ENCODE measurements at places on chromosomes 12 and 14. TPM values are rescaled to one million over a fixed set of nuclear protein-coding genes. Genes with fewer than 3 reads are reported as not detected.

GRCh38 chr14:93959239-93960107 lies 16.9 kb downstream of the ASB2 start:
- peak; percentile 88 for DNase-seq

Gene PDZRN4
- total RNA-seq, result 0.17 TPM

DNA sequence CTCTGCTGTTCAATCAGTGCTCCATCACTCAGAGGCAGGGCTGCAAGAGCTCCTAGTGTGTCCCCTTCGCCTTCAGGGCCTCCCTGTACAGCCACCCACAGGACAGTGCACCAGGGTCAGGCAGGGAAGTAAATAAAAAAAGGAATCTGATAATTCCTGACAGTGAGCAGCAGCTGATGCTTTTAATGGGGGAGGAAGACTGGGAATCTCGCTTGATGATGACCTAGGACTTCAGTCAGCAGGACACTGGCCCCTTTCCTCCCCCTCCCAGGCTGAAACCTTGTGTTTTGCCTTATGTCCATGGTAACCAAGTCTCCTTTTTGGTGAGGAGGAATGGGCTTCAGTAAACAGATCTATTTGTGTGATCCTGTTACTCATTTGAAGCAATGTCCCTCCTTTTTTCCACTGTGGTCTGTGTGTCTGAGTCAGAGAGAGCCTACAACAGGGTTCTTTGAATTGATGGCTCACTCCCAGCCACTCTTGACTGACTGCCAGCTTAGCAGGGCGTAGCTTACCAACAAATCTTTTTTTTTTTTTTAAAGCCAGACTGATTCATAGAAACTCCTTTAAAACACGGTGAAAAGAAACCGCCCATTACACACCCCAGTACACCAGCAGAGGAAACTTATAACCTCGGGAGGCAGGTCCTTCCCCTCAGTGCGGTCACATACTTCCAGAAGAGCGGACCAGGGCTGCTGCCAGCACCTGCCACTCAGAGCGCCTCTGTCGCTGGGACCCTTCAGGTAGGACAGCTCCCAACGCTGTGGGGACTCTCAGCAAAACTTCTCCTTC lies at the start of gene EMP1:
EMP1 (plus strand) TSS at position 597 of the 792 bp plus-strand sequence. CDS start 14,785 bp downstream, outside the sequence.
- DNase-seq, result no peak

DNA sequence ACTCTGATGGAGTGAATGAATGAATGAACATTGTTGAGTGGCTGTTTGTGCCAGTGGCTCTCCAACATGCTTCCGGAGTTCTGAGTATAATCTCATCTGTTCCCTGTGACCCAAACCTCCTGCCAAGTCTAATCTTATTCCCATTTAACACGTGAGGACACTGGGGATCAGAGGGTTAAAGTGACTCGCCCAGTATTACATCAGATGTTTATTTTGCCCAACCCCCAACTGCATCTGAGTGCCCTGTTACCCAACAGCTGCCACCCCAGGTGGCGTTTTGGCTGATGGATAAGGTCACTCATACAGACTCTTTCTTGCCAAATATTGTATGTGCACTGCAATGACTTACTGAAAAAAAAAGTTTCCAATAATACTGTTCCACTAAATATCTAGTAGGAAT lies 210.9 kb downstream of the EXOC5 start:
- DNase-seq, result peak; percentile 30

Gene SNX6
- total RNA-seq, result 94.9 TPM

DNA sequence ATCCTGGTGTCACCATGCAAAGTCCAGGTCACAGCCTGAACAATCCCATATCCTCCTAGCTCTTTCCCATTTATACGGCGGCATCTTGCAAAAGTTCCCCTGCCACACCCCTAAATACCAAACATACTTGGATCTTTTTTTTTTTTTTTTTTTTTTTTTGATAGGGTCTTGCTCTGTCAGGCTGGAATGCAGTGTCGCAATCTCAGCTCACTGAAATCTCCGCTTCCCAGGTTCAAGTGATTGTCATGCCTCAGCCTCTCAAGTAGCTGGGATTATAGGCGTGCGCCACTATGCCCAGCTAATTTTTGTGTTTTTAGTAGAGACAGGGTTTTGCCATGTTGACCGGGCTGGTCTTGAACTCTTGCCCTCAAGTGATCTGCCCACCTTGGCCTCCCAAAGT lies 451.3 kb downstream of the GLT1D1 start:
- no peak for DNase-seq

Gene GPN3
- total RNA-seq, result 37.5 TPM

DNA sequence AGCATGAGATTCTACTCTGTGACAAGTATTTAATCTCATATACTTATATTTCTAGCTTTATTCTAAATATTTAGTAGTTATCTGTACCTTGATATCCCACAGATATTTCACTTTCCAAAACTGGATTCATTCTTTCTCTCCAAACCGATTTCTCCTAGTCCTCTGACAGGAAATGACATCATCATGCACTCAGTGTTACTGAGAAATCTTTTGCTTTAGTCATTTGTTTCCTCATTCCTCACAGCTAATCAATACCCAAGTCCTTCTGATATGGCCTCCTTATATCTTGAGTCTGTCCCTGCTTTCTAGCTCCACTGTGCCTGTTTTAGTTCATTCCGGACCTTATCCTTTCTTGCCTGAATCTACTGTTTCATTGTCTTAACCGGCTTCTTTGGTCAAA lies 39.4 kb upstream of the E2F7 start:
- no peak for DNase-seq

Gene BDKRB1
- total RNA-seq, result 1.4 TPM

DNA sequence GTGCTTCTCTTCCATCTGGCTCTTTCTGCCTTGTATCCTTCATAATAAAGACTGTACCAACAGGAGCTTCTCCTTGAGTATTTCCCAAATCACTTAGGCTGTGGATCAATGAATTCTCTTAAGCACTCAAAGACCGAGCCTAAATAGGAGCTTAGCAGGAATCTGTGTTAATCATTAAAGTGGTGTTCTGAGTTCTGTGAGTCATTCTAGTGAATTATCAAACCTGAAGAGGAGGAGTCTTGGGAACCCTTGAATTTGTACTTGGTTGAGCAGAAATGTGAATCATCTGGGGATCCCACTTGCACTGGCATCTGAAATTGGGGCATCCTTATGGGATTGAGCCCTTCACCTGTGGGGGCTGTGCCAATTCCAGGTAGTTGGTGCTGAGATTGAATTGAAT lies 946.2 kb downstream of the BCL11B start:
- DNase-seq, result no peak

Gene NANOG
- total RNA-seq, result 147 TPM

GRCh38 chr14:104237651-104238423 lies 99.5 kb downstream of the KIF26A start:
- DNase-seq, result peak; percentile 37

Gene SAMD4A
- 7.6 TPM for total RNA-seq

- no peak for DNase-seq
Measured at GRCh38 chr12:131063413-131063812, 109.7 kb downstream of the ADGRD1 start.

DNA sequence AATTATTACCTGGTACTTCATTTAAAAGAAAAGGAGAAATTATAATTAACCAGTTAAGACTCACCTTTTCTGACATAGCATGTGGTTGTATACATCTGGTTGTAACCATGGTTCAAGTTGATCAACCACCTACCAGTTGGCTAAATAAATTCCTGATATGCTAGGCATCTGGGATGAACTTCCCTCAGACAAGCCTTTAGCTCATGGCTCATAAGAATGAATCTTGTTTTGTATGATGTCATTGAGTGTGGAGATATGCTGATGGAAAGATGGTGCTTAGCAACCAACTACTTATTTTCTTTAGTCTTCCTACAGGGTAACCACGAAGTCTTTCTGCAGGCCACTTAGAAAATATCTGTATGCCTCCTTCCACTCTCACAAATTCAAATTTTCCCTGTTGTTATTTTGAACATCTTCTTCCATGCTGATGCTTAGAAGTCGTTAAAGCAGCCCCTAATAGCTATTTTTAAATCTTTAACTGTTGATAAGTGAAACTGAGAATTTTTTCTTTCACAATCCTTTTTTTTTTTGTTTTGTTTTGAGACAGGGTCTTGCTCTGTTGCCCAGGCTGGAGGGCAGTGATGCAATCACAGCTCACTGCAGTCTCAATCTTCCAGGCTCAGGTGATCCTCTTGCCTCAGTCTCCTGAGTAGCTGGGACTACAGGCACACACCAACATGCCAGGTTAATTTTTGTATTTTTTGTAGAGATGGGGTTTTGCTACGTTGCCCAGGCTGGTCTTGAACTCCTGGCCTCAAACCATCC lies 51.9 kb upstream of the PTHLH start:
- DNase-seq, result no peak

DNA sequence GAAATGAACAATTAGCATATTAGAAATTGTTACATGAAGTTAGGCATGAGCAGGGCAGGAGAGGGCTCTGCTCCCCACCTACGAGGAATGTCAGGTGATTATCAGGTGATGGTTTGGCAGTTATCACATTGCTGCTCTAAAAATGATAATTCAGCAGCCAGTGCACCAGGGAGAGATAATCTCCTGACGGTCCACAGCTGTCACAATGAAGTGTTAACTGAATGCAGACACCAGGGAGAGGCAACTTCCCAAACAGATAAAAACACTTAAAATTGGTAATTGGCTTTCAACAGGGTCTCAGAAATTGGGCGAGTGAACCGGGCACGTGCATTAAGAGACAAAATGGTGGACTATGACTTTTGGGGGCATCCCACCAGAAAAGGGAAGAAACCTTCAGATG lies 176.0 kb downstream of the GRIP1 start:
- no peak for DNase-seq

DNA sequence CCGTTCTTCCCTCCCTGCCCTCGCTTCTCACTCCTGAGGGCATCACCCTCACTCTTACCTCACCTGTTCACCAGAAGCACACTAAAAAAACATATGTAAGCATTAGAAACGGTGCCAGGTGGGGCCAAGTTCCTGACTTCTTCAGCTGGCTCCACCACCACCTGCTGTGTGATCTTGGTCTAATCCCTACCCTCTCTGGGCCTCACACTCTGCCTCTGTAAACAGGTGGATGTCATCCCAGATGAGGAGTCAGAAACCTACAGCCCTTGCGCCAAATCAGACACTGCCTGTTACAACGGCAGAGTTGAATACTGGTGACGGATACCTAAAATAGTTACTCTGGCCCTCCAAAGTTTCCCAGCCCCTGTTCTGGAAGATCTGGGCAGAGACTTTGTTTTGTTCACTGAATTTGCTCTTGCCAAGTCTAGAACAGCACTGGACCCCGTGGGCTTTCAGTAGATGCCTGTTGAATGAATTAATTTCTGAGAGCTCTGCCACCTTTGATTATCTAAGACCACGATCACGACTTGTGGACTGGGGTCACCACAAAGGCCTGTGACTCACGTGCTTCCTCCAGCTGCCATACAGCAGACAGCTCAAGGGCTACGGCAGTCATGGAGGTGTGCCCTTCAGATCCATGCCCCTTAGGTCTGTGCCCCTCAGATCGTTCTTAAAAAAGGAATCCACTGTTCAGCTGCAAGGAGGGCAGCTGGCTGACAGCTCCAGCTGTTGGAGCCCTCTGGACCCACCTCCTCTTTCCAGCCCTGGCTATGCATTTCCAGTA lies 71.9 kb downstream of the GSC start:
- no peak for DNase-seq

GRCh38 chr12:89376844-89377243 lies 24.5 kb upstream of the DUSP6 start:
- no peak for DNase-seq

Gene RFLNA
- 3.7 TPM for total RNA-seq

DNA sequence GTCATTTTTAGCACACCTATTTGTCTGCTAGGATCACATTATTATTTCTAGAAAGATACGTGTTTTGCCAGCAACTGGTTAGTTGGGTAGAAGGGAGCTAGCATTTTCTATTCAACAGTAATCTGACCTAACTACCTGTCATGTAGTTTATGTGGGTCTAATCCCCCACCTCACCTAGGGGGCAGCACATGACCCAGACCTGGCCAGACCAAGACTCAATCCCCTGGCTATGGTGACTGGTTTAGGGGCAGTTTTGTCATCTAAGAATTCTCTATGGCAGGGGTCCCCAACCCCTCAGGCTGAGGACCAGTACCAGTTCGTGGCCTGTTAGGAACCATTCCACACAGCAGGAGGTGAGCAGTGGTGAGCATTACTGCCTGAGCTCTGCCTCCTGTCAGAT lies 29.5 kb upstream of the EVL start:
- DNase-seq, result peak; percentile 35

- no peak for DNase-seq
Measured at GRCh38 chr14:61328626-61329262, 7.4 kb downstream of the PRKCH start.

DNA sequence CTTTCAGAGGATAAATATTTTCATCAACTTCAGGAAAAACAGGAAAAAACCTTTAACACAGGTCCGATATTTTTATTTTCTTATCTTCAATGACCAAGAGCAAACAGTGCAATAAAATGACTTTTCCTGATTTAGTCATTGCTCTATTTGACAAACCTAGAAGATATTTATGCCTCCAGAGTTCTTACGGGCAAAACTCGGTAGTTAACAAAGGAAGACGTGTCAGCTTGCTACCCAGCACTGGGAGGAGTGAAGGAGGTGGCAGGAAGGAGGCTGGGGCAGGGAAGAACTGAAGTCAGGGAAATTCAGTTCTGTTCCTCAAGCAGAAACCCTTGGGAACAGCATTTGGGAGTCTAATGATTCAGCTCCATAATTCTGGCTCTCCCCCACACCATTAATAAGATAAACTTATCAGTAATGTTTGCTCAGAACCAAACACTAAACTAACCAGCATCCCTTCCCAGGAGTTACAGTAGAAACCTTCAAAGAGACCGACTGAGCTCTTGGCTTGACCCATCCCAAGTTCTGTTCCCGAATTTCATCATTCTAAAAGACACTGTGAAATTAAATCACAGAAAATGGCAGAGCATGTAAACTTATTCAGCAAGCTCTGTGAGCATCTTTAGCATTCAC lies 163.3 kb downstream of the APAF1 start:
- no peak for DNase-seq

Gene GLIPR1L2
- not detected for total RNA-seq

DNA sequence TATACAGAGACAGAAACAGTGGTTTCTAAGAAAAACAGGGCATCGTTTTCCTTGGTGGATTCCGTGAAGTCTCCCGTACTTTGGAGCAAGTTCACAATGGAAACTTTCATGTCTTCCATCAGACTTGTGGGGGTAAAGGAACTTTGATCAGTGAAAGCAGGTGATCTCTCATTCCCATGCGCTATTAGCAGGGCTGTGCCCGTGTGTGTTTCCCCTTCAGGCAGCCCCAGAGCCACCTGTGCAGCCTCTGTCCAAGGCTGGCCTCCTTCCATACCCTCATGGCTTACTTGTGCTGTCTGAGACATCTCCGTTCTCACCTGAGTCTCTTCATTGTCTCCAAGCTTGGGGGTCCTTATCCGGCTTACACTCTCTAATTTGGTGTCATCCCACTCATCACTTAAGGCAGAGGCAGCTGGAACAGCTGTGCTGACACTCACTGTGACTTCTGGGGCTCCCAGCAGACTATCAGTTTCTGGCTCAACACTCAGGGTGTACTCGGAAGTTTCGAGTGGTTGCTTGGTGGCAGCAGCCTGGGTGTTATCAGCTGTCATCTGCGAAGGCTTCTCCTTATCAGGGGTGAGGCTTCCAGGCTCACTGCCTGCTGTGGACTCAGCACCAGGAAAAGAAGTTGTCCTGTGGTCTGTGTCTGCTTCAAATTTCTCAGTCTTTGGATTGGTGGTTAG lies 13.8 kb downstream of the ARMH4 start:
- no peak for DNase-seq

GRCh38 chr14:45038865-45039264 lies 45.1 kb upstream of the PRPF39 start:
- no peak for DNase-seq
